ENCODE measurements at places on chromosomes 2 and 18.

GRCh38 chr2:33116799-33117198, 170.0 kb downstream of the LTBP1 start:
- DNase-seq, result no peak

DNA sequence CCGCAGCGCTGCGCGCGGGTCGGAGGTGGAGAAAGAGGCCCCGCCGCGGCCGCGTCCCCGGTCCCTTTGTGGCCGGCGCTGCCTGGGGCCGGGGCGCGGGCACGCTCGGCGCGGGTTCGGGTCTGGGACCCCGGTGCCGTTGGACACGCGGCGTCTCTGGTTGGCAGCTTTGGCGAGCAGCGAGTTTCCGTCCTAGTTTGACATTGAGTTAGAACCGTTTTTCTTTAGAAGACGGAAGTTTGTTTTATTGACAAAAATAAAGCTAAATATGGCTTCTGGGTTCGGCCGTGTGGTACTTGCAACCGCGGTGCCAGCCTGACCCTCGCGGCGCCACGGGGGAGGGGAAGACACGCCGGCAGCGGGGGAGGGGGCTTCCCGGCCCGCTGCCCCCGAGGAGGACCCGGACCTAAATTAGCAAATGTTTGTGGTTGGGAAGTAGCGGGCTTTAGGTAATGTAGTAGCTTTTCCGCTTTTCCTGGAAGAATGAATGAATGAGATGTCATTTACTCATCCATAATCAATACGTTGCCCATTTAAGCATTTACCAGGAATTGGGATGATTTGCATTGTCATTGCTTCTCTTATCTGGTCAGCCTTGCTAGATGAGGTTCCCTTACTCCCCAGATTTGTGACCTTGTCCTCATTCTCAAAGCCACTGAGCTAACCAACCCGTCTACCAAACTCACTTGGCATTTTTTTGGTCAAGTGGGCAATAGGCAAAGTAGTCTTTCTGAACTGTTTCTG, 530 bp downstream of the GALNT1 start:
- DNase-seq, result no peak

GRCh38 chr2:39550701-39551285, 113.7 kb upstream of the MAP4K3 start:
- DNase-seq, result no peak

DNA sequence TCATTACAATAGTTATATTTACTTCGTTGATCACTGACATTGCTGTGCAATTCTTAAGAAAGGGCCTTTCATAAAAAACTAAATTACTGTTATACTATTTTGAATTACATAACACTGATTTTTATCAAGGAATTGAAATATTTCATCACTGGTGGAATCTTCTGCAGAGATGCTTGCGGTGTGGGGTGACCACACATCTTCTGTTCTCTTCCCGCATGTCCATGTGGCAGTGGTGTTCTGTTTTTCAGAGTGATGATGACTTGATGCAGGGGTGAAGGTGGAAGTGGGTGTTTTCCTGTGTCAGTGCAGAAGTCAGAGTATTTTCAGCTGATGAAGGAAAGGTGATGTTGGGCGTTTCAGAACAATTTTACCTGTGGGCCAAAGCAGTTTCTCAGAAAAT, 7.0 kb downstream of the CNDP2 start:
- no peak for DNase-seq

DNA sequence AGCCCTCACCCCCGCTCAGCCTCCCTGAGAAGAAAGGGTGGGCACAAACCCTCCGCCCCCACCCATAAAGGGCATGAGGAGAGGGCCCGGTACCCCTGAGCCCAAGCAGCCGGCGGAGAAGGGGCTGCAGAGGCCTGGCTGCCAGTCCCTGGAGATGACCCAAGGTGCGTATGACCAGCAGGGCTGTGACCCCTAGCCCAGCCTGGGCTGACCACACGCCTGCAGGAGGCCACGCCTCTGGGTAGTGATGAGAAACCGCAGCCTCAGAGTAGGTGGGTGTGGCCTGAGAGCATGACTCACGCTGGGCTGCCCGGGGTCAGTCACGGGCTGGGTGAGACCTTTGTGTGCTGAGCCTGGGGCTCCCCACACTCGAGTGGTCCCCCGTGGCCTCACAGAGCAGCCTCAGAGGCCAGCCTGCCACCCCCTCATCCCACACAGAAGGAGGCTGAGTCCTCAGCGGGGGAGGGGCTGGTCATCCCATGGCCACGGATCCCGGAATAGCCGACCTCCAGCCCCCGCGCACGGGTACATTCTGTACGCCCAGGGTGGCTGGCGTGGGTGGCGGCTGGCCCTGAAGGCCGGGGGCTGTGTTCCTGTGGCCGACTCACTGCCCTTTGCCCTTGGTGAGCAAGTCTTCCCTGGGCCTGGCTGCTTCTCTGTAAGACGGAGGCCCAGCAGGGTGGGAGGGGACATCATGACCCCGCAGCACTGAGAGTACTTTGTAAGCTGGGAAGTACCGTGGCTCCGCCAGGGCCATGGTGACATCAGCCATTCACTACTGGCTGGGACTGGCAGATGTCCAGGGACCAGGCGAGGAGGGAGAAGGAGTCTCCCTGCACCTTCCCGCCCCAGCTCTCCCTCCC, 110.8 kb upstream of the OTOS start:
- no peak for DNase-seq

DNA sequence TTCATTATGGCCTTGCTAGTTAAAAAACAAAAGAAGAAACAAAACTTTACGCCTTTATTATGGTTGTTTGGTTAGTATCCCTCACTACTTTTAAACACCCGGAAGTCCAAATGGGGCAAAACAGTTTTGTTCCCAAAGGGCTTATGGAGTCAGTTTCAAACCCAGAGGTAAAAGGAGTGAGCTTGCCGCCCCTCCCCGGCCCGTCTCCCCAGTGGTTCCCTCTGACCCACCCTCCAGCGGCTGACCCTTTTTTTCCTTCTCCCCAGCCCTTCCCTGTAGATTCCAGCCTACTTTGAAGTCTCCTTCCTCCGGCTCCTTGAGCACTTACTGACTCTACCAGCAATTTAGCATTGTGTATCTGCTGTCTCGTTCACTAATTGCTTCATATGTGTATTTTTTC, 209.2 kb downstream of the ICOS start:
- no peak for DNase-seq

DNA sequence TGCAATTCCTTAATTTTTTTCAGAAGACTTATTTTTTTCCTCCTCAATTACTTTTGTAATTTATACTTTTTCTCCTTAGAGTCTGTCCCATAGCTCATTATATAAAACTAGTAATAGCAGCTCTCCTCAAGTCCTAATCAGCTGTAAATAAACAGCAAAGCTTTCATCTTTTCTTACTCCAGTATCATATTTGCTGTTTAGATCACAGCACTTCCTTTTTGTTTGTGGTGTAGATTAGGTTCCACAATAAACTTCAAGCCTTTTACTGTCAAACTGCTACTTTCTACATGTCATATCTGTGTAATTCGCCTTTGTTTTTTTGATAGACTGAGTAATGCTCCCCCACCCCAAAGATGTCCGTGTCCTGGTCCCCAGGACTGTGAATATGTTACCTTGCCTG, 25.5 kb downstream of the GCG start:
- no peak for DNase-seq

GRCh38 chr2:37378411-37378810, 34.0 kb downstream of the QPCT start:
- no peak for DNase-seq

GRCh38 chr2:94966689-94967088, 58.8 kb upstream of the MAL start:
- no peak for DNase-seq

GRCh38 chr2:224469374-224469964, 67.6 kb upstream of the FAM124B start:
- no peak for DNase-seq

DNA sequence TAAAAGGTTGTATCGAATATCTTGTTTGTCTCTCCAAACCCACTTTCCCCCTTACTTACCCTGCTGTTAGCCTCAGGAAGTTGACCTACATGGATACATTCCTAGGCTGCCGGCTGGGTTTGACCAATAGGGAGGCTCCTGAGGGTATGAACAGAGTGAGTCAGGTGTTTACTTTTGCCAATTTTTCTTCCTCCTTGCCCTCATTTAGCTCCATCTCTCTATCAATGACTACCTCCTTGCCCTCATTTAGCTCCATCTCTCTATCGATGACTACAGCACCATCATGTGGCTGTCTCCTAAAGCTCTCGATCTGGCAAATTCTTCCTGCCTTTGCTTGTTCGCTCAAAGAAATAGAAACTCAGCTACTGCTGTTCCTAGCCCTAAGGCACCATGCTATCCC, 571.9 kb upstream of the CRIM1 start:
- no peak for DNase-seq

GRCh38 chr2:240438810-240439697, 3.6 kb downstream of the GPC1 start:
- no peak for DNase-seq

DNA sequence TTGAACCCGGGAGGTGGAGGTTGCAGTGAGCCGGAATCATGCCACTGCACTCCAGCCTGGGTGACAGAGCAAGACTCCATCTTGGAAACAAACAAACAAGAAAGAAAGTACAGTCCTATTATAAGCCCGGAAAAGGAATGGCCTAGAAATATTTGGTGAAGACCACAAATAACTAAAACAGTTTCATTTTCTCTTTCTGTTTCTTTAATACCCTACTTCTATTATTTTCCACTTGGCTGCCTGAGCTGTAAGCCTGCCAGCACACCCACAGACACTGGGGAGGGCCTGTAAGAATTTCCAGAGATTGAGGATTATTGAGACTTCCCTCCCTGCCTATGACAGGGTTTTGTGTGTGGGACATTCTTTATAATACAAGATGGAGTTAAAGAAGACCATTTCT, 188.0 kb upstream of the DCC start:
- DNase-seq, result no peak

DNA sequence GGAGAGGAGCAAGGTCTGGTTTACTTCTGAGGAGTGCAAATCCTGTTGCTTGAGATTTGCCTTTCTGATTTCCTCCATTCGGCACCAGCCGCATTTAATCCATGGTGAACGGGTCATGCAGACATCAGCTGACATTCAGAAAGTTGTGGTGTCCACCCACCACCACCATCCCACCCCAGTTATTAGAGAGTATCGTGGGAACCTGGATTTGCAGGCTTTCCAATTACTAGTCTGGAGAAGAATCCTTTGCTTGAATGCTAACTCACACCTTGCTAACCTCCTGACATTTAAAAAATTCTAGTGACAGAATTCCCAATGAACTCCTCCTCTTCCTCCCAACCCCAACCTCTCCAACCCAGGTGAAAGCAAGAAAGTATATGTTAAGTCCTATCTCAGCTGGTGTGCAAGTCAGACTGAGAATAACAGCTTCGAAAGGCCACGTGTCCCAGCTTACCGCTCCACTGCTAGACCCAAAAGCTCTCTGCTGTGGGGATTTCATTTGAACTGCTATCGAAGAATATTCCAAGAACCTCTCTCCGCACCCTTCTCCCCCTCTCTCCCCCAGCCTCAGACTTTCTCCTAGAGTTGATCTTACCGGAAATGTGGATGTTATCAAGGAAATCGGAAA, 17.7 kb downstream of the BCL11A start:
- DNase-seq, result no peak

DNA sequence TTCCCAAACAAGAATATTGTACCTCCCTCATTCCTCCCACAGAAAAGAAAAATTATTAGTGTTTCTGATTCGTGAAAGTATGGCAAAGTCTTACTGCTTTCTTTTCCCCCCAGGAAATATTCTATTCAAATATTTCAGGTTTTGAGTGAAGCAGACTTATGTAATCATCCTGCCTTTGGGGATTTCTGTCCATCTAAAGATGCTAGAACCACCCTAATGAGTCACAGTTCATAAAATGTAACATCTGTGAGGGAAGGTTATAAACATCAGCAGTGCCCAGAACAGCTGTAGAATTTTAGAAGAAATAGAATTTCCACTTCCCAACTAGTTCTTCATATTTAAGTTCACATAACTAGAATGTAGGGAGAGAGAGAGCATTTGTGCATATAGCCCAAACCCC, 39.0 kb downstream of the EEF1B2 start:
- DNase-seq, result no peak

- no peak for DNase-seq
These were observed 105.0 kb downstream of the AGAP1 start for GRCh38 chr2:235598532-235599531.

- no peak for DNase-seq
These were observed 292.5 kb downstream of the TNS1 start for GRCh38 chr2:217710211-217710765.

DNA sequence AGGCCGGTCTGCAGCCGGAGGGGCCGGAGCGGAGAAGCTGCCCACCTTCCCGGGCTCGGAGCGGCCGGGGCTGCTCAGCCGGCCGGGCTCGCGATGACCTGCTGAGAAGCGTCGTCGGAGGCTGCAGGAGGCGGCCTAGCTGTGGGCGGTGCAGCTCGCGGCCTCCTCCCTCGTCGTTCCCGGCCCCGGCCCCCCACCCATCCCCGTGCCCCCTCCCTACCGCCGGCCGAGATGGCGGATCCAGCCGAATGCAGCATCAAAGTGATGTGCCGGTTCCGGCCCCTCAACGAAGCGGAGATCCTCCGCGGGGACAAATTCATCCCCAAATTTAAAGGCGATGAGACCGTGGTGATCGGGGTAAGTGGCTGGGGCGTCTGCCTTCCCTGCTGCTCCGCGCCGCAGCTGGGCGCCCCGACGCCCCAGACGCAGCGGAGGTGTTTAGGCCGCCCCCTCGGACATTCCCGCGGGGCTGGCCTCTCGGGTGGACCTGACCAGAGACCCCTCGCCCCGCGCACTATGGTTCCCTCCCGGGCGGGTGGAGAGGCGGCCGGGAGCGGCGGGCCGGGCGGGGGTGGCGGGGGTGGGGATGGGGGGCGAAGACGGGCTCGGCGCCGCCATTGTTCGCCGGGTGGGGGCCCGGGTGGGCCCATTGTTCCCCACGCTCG, 492 bp downstream of the KIF5C start:
- DNase-seq, result no peak

GRCh38 chr2:70957798-70958197, 20.6 kb upstream of the ANKRD53 start:
- no peak for DNase-seq

GRCh38 chr2:83224591-83225200, 1234.4 kb downstream of the SUCLG1 start:
- DNase-seq, result no peak

- no peak for DNase-seq
These were observed 27.2 kb downstream of the C2orf49 start for GRCh38 chr2:105364436-105365139.

DNA sequence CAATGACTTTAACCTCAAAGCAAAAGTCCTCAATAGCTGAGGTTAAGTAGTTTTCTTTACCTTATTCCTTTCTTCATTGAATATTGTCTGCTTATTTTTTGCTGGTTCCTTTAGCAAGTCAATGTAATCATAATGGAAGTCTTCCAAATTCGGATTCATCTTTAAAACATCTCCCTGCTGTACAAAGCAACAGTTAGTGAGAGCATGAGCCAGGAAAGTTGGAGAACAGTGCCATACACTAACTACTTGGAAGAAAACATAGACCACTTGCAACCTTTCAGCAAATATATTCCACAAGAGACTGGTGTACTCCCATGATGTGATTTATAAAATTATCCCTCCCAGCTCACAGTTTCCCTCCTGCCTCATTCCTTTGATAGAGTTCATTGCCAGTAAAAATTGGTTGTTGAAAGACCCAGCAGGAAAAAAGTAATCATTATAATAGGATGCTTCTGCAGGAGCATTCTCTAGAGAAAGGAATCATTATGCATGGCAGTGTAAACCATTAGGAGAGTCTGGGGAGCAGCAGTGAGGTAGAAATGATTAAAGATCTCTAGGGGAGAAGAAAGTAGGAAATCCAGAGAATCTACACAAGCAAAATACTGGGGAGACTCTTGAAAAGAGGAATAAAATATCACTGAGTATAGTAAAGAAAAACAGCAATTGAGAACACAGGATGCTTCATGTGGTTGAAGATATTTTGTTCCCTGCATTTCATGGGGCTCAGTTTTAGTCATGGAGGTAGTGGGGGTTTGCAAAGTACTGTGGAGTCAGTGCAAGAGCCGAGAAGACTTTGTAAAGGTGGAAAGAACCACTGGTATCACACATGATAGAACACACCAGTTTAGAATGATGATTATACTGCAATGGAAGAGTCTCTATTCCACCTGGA, 38.6 kb upstream of the TTN start:
- DNase-seq, result no peak
